ENCODE measurements at places on chromosomes 12 and 14.
A peak's percentile ranks its signal among the peaks of the same experiment; 100 is the strongest.

- no peak for DNase-seq
Observed at GRCh38 chr14:69586404-69586803, 11.7 kb upstream of the CCDC177 start.

DNA sequence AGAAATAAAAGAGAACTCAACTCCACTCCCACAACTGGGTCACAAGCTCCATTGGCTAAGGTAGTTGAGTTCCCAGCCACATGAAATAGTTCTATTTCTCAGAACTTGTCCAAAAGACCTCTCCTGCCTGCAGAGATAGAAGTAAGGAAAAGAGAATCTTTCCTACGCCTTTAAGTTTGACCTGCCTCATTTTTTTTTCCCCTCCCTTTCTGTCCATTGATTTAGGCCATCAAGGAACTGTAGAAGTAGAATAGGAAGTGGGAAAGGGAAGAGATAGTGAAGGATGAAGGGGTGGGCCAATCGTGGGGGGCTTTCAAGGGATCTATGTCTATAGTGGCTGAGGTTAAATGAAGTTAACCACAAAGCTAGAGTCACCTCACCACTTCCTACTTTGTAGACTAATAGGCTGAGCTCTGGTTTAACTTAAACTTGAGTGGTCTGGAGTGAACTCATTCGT is 13.9 kb upstream of the NUDT4 start:
- no peak for DNase-seq

- DNase-seq = no peak
Observed at GRCh38 chr12:108653082-108653516, 19.4 kb upstream of the SELPLG start.

- no peak for DNase-seq
Observed at GRCh38 chr14:35506927-35507326, 27.0 kb upstream of the INSM2 start.

GRCh38 chr12:32826807-32827412 is 69.7 kb downstream of the PKP2 start:
- no peak for DNase-seq

- DNase-seq = no peak
Observed at GRCh38 chr14:53533384-53533970, 380.4 kb upstream of the DDHD1 start.

GRCh38 chr14:63659726-63660125 is 18.1 kb upstream of the WDR89 start:
- peak; percentile 64 for DNase-seq

DNA sequence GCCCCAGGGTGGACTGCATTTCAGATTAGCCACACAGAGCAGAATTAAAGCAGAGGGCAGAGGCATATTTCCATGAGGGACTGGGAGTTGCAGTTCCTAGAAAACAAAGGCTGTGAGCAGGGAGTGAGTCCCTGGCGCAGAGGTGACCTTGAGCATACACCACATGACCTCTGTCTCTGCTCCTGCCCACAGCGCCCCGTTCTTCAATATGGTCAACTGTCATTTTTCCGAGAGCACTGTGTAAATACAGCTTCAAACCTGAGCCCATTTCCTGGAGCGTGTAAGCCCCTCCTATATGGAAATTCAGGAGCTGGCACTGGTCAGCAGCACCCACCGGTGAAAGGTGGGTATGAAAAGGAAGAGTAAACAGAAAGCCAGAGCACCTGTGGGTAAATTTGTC is 192.2 kb upstream of the PELI2 start:
- no peak for DNase-seq

- no peak for DNase-seq
Observed at GRCh38 chr14:36315159-36315853, 5.1 kb downstream of the MBIP start.

- no peak for DNase-seq
Observed at GRCh38 chr14:31827325-31827724, 249.8 kb upstream of the ARHGAP5 start.

DNA sequence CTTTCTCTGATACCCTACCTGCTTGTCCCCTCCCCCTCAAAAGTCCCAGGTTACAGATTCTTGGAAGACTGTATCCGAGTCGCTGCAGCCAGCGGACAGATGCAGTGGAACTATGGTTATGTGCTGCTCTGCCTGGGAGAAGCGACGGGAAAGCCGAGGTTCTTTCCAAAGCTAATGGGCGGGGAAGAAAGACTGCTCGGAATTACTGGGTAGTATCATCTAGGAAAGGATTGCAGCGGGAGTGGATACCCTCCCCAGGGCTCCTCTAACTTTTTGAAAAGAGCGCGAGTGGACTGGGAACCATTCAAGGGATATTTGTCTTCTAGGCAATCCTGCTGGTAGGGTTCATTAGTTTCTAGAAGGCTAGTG is 1.4 kb downstream of the PTHLH start:
- DNase-seq = no peak

DNA sequence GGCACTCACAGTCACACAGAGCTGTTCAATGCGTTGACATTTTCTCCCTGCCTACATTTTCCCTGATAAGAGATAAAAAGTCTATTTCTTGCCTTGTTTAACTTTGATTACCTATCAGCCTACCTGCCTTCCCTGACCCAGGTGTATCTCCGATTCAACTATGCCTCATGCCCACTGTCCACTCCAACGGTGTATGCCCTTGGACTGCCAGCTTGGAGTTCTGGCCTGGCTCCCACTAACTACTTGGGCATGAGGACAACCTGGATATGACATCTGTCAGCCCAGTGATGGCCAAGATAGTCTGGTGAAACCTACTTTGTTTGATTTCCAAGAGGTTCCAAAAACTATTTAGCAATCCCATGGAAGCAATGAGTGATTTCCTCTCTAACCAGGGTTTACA is 93.0 kb upstream of the PELI2 start:
- no peak for DNase-seq

DNA sequence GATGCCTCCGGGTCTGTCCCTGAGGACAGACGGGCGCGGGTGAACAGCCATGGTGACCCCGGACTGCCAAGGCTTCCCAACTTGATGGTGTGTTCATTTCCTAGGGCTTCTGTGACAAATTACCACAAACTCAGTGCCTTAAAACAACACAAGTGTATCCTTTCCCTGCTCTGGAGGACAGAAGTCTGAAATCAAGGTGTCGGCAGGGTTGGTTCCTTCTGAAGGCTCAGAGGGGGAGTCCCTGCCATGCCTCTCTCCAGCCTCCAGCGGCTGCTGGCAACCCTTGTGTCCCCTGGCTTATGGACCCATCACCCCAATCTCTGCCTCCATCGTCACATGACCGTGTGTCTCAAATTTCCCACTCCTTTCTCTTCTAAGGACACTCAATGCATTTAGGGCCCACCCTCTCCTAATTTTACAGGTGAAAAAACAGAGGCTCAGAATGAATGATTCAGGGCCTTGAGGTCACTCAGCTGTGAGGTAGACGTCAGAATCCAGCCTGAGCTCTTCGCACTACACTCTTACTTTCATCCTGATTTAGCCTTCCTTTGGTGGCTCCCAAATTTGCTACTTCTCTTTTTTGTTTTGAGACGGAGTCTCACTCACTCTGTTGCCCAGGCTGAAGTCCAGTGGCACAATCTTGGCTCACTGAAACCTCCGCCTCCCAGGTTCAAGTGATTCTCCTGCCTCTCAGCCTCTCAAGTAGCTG is 45.4 kb downstream of the VCPKMT start:
- no peak for DNase-seq

DNA sequence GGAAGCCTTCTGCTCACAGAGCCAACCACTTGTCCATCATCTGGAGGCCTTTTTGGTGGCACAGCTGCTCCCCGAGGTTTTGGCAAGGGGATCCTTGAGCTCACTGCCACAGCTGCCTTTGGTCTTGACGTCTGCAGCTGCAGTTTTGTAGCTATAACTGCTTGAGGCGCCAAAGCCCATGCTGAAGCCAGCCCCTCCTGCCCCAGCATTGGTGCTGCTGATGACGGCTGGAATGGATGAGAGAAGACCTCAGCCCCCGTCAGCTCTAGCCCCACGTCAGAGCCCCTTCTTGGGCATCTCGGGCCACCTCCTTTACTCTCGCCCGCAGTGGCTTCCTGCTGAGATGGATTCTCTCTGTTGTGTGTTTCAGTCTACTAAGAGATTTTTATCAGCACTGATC is 12.3 kb upstream of the KRT74 start:
- DNase-seq = no peak

DNA sequence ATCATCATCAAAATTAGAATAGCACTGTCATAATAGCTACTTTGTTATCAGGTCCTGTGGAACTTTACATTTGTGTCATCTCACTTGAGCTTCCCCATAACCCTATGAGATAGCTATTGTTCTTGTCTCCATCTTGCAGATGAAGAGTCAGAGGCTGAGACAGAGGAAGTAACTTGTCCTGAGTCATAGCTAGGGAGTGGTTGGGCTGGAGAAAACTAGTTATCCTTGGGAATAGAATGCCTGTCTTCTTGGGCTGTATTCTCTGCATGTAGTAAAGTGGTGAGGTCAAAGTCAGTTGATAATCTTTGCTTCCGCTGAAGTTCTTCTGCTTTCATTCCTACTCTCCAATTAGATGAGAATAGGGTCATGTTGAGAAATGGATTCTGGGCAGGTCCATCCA is 117.0 kb downstream of the SMOC1 start:
- DNase-seq = no peak

DNA sequence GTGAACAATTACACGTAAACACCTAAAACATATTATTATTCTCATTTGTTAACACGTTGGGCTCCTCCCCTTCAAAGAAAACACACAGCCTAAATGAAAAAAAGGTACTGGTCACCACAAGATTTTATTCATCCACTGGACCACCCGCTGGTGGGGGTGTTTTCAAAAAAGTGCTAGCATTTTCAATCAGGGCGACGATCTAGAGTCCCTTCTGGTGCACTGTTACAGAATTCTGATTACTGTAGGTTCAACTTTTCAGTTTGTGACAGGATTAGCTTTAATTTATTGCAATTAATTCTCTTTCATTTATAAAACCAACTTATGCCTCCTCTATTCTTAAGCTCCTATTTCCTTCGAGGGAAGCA is 443 bp downstream of the MAGOHB start:
- no peak for DNase-seq

DNA sequence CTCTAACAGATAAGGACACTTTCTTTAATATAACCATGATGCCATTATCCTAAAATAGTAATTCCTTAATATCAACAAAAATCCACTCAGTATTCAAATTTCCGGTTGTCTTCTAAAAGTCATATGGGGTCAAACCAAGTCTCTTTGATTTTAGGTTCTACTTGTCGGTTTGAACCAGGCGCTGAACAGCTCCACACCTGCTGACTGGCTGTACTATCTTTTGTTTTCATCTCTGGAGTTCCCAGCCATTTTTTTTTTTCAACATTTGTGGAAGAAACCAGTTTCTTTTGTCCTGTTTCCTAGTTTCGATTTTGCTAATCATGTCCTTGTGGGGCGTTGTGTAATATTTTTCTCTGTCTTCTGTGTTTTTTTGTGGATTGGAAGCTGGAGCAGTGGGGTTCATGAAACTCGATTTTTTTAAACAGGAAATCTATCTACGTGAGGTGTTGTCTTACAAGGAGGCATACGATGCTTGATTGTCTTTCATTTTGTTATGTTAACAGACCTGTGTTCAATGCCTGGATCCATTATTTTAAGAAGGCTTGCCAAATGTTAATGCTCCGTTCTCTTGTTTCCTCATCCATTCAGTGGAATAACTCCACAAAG is 50.2 kb downstream of the FZD10 start:
- DNase-seq = no peak

GRCh38 chr14:101402936-101403660 is 158.2 kb upstream of the DIO3 start:
- no peak for DNase-seq

DNA sequence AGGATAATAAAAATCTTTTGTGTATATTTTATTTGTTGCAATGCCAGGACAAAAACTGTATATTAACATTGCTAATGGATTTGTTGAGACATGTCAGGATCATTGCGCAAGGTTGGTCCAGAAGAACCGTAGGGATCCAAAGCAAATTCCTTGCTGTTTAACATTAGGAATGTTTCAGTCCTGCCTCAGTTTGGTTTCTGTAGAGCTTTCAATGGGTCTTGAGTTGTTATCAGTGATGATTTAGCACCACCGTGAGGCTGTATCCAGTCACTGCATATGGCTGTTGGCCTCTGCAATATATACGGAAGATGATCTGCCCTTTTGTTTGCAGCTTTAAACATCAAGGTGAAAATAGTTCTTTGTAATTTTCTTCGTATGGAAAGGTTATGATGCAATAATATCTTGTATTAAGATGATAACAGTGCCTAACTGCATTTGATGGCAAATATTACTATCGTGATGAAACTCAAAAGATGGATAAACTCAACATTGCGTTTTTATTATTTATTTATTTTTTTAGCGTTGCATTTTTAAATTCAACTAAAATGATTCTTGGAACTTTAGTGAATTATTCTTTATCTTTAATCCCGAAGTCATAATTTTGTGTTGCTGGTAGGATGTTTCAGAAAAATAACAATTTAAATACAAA is 231.2 kb downstream of the AKAP6 start:
- peak; percentile 64 for DNase-seq

DNA sequence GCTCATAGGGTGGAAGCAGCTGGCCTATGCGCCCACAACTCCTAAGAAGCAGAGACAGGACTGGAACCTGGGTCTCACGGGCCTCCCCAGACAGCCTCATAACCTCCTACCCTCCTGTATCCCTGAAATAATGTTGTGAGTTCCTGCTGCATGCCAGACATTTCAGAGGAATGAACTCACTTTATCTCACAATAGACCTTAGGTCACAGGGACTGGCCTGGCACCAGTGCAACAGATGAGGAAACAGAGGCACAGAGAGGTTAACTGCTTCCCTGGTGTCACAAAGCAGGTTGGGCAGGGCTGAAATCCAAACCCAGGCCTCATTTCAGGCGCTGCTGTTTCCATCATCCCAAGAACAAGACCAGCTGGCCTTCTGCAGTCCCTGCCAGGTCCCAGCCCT is 5.3 kb downstream of the PHETA1 start:
- no peak for DNase-seq

DNA sequence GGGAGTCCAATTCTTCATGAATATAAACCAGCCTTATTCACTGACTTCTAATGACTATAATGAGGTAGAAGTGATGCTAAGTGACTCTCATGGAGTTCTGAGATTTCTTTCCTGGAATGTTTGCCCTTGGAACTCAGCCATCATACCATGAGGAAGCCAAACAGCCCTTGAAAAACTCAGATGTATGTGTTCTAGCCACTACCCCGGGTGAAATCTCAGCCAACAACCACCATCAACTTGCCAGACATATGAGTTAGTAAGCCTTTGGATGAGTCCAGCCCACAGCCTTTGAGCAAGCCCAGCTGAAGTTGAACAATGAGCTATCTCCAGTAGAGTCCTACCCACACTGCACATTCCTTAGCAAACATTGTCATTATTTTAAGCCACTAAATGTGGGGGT is 149.5 kb downstream of the SLC6A15 start:
- no peak for DNase-seq

DNA sequence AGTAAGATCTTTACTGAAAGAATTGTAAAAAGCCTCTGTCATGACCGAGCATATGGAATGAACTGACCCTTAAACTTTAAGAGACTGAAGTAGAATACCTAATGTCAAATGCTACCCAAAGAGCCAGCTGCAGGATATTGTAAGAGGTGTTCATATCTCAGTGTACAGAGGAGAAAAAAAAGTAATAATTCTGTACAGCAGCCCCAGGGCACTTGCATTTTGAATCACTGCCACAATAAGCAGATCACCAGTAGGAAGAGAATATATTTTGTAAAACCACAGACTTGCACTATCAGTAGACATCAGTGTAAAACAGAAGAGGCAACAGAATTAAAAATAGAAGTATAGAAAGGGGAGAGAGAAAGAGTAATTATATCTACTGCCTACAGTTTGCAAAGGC is 162.6 kb downstream of the PPFIA2 start:
- no peak for DNase-seq

Measured in Calu3 (cell line).